ENCODE measurements at places on chromosomes 16 and 17.

DNA sequence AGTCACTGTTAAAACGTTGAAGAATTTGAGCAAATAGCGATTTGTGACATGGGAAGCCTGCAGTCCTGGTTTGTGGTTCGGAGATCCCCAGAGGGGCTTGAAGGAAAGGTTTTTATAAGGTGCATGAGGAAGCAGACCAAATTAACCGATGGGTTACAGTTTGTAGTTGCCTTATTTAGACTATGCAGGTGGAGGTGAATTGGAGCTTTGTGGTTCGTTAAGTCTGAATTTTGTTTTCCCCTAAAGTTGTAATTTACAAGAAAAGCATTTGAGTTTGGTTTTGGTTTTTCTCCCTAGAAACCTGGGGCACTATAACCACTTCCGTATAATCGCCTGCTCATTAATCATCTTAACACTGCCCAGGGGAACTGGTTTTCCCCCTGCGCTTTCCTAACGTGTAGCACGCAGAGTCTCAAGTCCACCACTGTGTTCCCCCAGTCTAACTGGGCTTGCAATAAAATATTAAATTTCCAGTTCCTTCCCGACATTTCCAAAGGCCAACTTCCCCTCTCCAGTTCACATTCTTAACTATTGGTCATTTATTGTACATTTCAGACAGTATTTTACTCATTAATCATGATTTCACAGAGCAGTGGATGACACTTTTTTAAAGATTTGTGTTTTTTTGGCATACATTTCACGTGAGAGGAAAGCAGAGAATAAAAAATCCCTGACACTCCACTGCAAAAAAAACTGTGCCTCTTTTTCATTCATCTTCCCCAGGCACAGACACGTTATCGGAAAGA lies 932 bp downstream of the ZNF267 start:
- peak; percentile 30 for DNase-seq

DNA sequence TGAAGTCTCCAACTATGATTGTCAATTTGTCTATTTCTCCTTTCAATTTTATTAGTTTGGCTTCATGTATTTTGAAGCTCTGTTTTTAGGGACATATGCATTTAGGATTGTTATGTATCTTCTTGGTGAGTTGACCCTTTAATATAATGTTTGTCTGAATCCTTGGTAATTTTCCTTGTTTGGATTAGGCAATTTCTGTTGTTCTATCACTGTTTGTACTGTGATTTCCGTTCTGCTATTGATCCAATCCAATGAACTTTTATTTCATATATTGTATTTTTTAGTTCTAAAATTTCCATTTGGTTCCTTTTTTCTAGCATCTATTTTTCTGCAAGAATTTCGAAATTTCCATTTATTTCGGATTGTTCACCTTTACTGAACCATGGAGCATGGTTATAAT lies 31.0 kb downstream of the RAB11FIP4 start:
- DNase-seq: no peak

- no peak for DNase-seq
Observed at GRCh38 chr17:75755990-75756389, 9.0 kb downstream of the GALK1 start.

- no peak for DNase-seq
Observed at GRCh38 chr17:57993471-57994365, 5.7 kb upstream of the VEZF1 start.

DNA sequence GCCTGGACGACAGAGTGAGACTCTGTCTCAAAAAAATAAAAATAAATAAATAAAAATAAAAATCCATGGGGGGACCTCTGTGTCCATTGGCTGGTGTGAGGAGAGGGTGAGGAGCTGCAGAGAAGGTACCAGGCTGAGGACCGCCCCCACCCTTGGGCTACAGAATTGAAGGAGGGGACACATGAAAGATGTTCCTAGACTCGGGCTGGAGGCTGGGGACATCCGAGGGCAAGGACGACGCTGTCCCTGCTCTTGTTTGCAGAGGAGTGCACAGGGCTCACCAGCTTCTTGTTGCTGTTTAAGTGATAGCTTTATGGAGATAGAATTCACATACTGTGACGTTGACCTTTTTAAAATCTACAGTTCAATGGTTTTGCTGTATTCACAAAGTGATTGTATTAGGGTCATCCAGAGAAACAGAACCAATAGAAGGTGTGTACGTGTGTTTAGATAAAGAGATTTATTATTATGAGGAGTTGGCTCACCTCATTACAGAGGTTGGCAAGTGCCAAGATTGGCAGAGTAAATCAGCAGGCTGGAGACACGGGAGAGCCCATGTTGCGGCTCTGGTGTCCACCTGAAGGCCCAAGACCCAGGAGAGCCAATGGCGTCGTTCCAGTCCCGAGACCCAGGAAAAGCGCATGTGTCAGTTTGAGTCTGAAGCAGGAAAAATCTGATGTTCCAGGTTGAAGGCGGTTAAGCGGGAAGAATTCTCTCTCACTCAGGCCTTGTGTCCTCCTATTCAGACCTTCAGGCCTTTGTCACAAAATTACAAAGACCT lies 320.7 kb downstream of the SEC14L1 start:
- no peak for DNase-seq

GRCh38 chr16:67893743-67894399 lies 817 bp downstream of the PSKH1 start:
- no peak for DNase-seq

DNA sequence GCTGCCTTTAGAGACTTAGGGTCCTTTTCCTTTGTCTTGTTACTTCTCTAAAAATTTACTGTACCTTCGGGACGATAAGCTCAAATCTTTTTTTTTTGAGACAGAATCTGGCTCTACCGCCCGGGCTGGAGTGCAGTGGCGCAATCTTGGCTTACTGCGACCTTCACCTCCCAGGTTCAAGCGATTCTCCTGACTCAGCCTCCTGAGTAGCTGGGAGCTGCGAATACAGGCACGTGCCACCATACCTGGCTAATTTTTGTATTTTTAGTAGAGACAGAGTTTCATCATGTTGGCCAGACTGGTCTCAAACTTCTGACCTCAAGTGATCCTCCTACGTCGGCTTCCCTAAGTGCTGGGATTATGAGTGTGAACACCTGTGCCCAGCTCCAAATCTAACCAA lies 7.4 kb downstream of the RAD51C start:
- DNase-seq: no peak

DNA sequence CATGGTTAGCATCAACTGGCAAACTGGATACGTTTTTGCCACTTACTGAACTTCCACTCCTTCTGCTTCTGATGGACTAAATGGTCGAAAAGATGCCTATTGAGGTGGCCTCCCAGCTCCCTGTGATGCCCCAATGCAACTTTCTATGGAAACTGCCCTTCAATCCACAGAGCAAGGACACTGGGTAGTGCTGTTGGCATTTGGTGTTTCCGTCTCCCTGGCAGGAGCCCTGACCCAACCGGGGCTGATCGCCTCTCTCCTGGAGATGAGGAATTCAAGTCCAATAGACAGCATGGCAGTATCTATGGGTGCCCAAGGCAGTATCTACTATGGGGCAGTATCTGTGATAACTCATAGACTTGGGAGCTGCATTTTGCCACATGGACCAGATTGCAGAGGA lies 116.3 kb upstream of the IRX3 start:
- DNase-seq: no peak

DNA sequence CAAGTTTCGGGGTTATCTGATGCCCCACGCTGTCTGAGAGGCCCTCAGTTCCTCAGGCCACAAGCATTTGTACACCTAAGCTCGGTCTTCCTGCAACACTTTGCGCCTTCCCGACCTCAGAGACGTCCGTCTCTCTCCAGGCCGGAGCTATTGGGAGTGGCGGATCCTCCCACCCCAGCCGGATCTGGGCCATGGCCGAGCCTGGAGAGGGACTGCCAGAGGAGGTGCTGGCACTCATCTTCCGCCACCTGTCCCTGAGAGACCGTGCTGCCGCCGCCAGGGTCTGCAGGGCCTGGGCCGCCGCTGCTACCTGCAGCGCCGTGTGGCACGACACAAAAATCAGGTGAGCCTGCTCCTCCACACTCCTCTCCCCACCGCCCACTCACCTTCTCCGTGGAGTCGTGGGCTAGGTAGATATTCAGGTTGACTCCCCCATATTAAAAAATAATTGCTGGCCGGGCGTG lies 1.9 kb downstream of the FBXL8 start:
- DNase-seq: no peak

- DNase-seq: no peak
Observed at GRCh38 chr17:38961413-38961812, 5.8 kb downstream of the FBXO47 start.

GRCh38 chr16:2475413-2476344 lies 752 bp downstream of the TBC1D24 start:
- DNase-seq: no peak

DNA sequence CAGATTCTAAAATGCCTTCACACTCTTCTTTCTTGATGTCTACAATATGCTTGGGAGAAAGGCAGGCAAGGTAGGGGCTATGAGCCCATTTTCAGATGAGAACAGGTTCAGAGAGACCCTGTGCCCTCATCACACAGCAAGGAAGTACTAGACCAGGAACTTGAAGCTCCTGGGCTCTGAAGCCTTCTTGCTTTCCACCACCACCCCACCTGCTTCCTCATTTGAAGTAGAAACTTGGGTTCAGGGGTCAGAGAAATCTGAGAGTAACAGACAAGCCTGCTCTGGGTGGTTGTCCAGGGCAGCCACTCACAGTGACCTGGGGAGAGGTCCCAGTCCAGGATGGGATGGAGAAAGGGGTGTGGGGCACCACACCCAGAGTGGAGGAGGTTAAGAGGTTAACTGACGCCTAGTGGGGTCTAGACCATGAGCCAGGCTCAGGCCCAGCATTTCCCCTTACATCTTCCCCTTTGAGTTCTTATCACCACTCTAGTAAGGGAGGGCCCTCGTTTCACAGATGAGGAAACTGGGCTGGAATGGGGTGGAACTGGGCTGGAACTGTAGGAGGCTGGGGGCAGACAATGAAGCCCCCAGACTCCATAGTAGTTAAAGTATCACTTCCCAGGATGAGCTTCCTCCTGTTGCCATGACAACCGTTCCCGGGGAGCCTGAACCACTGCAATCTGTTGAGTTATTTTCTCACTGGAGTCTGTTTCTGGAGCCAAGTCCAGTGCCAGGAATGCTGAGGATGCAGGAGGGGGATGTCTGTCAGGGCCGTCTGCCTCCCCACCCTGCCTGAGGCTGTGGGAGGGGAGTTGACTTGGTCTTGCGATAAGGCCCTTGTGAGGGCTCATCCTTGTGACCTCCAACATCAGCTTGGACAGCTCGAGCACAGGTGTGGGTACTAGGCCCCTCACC lies 16.2 kb upstream of the PHF12 start:
- no peak for DNase-seq

DNA sequence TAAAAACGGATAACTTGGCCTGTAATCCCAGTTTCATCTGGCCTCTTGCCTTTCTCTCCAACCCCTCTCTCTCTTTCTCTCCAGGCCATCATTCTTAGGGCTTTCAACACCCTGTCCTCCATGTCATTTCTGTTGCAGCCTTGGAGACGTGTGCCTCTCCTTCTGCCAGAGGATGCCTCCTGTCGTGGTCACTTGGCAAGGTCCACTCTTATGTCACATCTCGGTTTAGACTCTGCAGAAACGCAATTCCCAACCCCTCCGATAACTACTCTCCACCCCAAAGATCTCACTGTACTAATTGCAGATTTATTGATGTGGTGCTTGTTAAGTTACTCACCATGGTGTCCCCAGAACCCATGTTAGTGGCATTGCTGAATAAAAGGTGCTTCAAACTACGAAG lies 787.3 kb upstream of the RBFOX1 start:
- DNase-seq: no peak

- no peak for DNase-seq
Observed at GRCh38 chr17:46741122-46741730, 77.3 kb downstream of the WNT3 start.

DNA sequence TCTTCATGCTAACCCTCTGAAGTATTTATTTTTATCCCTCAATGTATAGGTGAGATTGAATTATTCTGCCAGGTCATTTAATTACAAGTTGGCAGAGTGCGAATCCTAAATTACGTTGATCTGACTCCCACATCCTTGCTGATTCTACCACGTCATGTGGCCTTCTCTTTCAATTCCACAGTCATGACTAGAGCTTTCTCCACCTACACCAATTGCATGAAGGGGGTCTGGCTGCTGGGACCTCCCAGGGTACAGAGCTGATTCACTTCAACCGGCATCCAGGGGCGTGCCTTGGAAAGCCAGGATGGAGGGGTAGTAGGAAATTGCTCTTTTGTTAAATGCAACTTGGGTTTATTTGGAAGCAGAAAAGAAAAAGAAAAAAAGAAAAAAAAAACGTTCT lies 41.1 kb upstream of the CDH13 start:
- no peak for DNase-seq

DNA sequence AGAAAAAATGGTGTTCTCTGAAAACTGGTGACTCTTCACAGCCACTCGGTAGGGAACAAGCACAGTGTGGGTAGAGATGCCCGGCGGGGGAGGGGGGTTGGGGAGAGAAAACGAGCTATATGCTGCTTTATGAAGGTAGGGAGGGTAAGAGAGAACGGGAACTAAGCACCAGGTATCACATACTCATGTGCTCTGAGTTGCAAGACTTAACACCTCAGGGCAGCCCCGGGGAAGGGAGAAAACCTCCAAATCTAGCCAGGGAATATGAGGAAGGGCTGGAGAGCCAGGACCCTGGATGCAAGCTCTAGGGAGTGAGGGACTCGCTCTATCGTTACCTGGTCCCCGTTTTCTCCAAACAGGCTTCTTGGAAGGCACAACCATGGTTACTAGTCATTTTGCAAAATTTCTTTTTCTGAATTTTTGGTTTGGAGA lies 35.3 kb downstream of the HIC1 start:
- no peak for DNase-seq

DNA sequence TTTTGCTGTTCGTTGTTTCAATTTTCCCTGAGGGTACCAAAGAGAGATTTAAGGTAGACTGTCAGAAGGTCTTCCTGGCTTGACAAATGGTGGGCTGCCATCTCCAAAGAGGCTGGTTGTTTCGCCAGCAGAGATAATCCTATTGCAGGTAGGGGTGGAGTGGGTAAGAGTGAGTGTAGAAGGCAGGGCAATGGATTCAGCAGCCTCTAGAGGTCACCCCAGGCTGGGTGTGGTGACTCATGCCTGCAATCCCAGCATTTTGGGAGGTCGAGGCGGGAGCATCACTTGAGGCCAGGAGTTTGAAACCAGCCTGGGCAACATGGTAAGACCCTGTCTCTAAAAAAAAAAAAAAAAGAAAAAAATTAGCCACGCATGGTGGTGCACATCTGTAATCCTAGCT lies 34.6 kb downstream of the DCAKD start:
- peak; percentile 45 for DNase-seq

- no peak for DNase-seq
Observed at GRCh38 chr17:48441231-48441711, 11.3 kb upstream of the SKAP1 start.

- DNase-seq: no peak
Observed at GRCh38 chr16:57563761-57564160, 21.3 kb downstream of the ADGRG5 start.

DNA sequence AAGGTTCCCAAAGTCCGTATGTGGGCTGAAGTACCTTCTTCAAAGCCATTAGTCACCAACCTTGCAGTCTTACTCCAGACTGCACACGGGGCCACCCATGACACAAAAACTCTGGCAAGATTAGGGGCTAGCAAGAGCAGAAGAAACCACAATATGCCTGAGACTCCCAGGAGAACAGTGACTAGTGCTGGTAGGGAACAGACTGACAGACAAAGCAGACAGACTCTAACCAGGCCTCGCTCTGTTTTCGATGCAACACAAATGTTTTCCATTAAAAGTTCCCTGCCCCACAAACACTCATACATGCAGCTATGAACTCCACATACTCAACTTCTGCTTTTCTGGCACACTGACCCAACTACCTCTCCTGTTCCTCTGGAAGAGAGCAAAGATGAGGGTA lies 102.2 kb downstream of the HIC1 start:
- no peak for DNase-seq

GRCh38 chr17:67125924-67126323 lies 81.6 kb downstream of the CACNG1 start:
- no peak for DNase-seq

- DNase-seq: no peak
Observed at GRCh38 chr17:66676421-66676820, 158.5 kb upstream of the CACNG5 start.

Measured in MG63 (cell line).